ENCODE measurements at places on chromosomes 13 and 19.

- no peak for DNase-seq
Measured at GRCh38 chr19:10173527-10173926, 21.2 kb downstream of the DNMT1 start.

DNA sequence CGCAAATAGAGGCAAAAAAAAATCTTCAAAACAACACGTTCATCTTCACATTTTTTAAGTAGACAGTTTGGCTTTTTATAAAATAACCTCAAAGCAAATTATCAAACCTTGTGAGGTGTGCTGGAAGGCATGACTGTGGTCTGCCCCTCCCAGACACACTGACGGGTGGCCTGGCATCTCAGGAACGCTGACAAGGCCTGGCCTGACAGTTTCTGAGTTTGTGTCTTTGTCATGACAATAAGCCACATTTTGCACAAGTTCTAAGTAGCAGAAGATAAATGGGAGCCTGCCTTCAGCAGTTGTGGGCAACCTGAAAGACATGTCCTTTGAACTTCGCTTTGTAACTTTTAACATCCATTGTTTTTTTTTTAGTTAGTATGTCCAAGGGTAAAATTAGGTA, 38.5 kb downstream of the SOX21 start:
- DNase-seq, result no peak

- no peak for DNase-seq
Measured at GRCh38 chr13:33550885-33551284, 265.3 kb upstream of the STARD13 start.

DNA sequence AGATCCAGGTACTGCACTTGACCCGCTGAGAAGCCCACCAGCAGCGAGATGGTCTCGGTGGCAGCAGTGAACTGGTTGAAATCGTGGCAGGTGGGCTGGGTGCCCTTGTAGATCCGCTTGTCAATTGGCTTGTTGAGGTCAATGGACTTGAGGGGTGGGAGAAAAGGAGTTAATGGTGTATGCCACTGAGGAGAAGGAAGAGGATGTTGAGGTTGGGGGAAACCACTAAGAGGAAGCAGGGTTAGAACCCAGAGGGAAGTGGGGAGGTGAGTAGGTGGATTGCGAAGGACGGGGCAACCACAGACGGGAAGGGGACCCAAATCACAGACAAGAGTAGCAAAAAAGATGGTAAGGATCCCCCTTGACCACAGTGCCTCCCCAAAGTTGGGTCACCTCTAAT, 1.7 kb downstream of the DMWD start:
- DNase-seq, result no peak

DNA sequence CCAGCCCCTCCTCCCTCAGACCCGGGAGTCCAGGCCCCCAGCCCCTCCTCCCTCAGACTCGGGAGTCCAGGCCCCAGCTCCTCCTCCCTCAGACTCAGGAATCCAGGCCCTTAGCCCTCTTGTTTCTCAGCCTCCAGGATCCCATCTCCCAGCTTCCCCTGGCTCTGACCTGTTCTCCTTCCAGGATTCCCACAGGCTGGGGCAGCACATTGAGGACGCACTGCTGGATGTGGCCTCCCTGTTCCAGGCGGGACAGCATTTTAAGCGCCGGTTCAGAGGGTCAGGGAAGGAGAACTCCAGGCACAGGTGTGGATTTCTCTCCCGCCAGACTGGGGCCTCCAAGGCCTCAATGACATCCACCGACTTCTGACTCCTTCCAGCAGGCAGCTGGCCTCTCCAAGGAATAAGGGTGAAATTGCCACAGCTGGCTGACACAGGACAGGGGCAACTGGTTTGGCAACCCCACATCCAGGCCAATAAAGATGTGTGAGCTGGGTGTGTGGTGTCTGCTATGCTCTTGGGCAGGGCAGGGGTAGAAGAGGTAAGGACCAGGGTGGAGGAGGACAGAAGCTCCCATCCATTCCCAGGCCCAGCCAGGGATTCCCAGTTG, 22.4 kb downstream of the CPT1C start:
- DNase-seq, result no peak

DNA sequence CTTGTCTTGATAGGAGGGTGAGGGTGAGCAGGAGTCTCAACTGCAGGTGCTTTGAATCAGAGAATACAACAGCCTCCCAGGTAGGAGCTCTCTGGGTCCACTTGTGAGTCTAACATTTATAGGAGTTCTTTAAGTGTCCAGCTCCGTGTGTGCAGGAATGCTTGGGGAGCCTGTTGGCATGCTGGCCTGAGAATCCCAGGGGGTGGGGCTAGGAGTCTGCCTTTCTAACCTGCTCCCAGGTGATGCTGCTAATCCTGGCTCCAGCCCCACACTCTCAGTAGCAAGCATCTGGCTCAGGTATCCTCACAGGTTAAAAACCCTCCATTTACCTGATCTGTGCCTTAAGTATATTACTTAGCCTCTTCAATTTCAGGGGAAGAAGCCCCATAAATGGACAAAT, 368.9 kb downstream of the RBM26 start:
- DNase-seq, result no peak

DNA sequence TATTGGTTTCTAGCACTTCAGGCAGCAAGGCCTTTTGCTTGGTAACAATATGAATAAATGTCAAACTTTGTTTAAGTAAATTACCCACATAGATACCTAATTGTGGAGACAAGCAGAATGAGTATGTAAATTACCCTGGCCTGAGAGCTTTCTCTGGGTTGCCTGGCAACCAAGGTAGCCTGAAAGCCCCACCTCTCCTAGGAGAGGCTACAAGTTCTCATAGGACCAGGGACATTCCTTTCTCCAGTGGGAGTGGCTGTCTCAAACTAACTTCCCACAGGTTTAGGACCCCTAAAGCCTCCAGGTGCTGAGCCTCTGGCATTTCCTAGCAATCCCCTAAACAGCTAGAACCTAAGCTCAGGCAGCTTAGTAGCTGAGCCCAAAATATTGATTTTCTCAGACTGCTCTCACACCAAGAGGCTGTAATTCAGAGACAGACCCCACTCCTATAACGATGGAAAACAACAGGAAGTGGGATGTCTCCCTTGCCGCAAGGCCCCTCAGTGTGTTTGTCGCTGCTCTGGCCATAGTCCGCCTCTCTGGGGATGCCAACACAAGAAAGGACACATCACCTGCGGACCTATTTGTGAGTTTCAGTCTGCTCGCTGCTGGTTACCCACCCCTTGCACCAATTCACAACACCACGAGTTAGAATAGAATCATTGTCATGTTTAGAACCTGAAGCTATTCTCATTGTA, 207.3 kb downstream of the DLEU7 start:
- no peak for DNase-seq

All from glomerular endothelial cell (primary cell).